ENCODE measurements at places on chromosomes 3 and 15.

DNA sequence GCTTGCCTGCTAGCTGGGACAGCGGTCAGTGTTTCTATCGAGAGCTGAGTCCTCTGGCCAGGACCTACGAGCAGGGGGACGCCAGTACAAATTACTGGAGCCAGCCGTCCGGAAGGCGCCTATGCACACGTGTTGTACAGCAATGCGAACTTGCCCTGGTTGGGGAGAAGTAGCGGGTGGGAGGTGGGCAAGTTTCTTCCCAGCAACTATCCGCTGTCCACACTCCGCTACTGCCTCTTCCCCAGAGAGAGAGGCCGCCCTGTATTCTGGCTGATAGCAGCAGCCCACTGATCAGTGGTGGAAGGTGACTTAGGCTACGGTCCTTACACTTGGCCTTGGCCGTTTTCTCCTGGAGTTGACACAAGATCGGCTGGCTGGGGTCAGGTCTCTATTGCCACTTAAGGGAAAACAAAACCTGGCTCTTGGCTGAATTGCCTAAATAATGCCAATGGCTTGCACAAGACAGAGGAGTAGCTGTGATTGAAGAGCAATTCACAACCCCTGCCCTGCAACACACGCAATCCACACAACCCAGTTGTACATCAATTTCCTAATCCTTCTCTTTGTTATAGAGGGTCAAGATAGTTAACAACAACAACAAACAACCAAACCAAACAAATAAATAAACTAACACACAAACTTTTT is 12.8 kb upstream of the SHC4 start:
- no peak for DNase-seq

GRCh38 chr3:27614592-27614991 is 107.5 kb downstream of the EOMES start:
- no peak for DNase-seq

- DNase-seq: no peak
Measured at GRCh38 chr3:134495980-134496379, 10.1 kb downstream of the CEP63 start.

GRCh38 chr15:54566654-54567053 is 588.4 kb downstream of the UNC13C start:
- no peak for DNase-seq

DNA sequence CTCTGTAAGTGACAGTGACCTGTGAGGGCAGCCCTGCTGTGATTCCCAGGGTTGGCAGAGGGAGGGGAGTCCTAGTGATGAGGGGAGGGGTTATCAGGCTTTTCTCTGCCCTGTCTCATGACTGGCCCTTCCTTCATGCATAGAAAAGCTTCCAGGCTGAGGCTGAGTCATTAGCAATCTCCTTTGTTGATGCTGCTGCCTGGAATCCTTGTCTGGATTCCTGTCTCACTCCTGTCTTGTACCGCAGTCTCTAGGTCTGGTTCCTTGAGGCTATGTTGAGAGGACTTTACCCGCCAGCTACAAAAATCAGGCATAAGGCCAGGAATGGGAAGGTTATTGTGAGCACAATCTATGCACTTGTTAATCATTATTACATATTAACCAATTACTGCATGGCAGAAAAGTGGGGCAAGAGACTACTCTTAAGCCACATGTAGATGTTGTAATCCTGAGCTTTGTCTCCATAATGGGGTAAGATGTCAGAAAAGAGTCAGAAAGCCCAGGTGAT is 7.2 kb downstream of the KLHL6 start:
- peak; percentile 43 for DNase-seq

- DNase-seq: no peak
Measured at GRCh38 chr3:56468184-56469106, at the start of gene ERC2. TSS of gene ERC2 (minus strand) at chr3:56468467.

DNA sequence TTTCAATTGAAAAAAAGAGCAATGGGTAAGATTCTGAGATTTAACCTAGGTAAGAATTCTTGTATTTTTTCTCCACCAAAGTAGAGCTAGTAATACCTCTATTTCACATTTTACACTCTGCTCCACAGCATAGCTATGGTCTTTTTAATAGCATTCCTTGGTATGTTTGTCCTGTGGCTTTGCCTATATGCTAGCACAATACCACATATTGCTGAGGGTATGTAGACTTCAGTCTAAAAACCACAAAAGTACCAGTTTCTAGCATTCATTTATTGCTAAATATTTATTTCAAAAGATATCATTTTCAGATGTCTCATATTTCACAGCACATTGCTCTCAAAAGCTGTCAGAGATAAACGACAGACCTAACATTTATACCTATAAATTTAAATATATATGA is 18.2 kb upstream of the EOGT start:
- DNase-seq: no peak

DNA sequence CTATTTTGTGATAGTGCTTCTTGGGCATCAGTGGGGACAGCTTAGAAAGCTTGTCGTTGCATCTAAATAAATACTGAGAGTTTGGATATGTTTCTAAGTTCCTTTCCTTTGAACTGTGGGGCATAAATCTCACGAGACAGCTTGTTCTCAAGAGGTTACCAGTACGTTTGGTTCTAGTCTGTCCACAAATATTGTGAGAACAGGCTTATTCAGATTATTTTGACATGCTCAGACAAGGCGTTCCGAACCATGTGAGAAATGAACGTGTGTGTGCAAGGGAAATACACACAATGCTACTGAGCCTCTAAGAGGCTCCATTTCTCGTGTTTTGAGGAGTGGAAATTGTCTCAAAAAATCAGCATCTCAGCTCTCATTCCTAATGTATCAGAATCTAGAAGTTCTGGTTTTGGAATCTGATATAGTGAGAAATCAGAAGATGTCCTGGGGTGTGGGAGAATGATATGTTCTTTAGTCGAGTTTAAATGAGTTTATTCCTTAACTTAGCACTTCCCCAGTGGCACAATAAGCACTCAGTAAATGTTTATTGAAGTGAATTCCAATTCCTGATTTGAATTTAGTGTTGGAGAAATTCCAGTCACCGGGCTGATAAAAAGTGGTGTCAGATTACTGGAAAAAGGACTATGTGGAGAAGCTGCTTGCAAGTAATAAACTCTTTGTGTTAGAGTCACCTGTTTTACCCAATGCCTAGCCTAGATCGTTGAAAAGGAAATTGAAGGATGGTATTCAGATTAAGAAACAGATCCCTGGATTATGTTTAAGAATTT is 481.5 kb downstream of the LPP start:
- no peak for DNase-seq

DNA sequence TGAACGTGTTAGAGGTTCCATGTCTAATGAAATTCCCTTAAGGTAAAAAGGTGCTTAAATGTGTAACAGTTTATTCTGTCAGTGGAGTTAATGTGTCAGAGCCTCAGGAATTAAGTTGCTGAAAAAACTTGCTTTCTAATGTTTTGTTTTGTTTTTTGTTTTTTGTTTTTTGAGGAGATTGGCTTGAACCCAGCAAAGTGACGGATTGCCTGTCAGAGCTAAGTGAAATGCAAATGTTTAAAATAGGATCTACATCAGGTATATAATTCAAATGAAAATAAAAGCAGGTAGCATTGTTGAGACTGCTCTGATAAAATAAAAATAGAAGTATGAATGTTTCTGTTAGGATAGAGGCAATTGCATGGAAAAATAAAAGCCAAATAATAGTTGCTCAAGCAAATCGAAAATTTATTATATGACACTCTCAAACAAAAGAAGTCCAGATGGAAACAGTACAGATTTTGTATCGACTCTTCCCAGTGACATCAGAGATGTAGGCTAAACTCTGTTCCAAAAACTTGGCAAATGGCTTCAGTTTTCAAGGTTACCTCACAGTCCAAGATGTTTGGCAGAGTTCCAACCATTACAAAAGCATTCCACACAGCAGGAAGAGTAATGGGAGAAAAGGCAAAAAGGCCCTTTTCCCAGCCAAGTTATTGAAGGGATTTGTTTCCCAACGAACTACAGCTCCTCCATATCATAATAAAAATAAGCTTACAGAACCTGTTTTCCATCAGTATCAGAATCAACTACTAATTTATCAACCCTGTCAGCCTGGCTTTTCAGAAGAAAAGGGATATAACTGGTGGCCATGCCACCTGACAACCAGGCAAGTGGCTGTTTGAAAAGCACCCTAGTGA is 291.0 kb downstream of the TBL1XR1 start:
- no peak for DNase-seq

GRCh38 chr3:183880121-183880520 is 4.6 kb downstream of the PARL start:
- peak; percentile 35 for DNase-seq

DNA sequence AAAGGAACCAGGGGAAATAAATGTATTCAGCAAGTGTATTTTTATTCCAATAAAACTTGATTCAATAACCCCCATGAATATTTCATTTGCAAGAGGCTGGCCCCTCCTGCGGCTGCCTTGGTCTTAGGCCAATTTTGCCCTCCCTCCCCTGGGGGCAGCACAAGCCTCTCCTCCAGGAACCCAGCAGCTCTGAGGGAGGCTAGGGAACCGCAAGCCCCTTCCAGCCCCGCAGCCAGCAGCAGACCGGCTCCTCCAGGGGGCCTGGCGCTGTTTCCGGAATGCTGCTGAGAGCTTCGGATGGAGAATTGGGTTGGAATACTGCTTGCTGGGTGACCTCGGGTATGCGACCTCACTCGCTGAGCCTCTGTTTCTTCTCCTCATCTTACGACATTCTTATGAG is 150.1 kb downstream of the RAB11A start:
- DNase-seq: no peak

DNA sequence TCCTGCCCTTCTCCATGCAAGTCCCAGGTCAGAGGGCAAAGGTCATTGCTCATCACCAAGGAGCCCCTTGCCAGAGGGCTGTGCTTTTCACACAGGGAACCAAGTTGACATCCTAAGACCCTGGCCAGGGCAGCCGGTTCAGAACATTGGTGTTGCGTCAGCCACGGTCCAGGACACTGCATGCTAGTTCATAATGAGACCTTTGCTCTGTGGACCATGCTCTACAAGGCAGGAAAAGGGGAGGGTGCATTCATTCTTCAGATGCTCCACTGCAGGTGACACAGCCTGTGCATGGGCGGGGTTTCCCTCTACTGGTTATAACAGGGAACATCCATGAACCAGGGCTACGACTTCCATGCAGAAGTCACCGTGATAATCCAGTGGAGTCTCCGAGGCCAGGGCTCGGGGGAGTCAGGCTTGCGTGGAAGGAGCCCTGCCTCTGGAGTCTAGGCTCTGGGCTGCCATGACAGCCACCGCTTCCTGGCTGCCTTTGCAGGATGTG is 81.6 kb downstream of the OCA2 start:
- no peak for DNase-seq

DNA sequence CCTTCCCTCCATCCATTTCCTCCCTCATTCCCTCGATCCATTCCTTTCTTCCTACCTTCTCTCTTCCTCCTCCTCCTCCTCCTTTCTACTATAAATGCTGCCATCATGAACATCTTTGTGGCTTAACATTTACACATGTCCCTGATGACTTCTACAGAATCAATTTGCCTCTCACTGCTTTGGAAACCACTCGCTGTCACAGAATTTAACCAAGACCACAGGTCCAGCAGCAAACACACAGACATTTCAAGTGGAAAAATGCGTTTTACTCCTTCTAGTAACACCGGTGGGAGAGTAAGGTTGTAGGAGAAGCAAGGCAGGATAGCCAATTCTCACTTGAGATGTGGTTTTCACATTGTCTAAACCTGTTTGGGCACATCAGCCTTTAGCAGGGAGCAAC is 101.4 kb upstream of the LRIG1 start:
- no peak for DNase-seq

- DNase-seq: no peak
Measured at GRCh38 chr15:77584691-77585090, 48.0 kb downstream of the LINGO1 start.

- no peak for DNase-seq
Measured at GRCh38 chr3:56173601-56174000, 294.7 kb downstream of the ERC2 start.

GRCh38 chr15:31352911-31353811 is 26.5 kb downstream of the KLF13 start:
- peak; percentile 80 for DNase-seq

DNA sequence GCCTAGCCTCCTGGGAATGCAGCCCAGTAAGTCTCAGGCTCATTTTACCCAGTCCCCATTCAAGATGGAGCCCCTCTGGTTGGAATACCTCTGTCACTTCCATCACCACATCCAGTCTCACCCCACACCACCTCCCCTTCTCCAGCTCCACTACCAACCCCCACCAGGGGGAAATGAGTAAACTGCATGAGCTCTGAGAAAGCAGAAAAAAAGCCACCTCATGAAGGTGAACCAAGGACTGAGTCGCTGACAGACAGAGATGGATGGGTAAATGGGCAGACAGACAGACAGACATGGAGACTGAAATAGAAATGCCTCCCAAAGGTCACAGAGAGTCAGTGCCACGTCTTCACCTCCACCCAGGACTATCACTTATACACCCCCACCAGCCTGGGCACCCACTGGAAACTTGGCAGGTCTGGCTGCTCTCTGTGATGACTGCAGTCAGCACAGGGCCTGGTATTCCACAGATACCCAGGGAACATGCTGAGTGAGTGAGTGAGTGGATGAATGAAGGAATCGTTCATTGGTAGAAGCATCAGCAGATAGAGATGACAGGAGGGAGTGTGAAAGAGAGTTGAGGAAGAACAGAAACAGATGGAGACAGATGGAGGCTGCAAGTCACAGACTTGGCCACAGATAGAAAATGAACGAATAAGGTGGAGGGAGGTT is 4.9 kb upstream of the LOXL1 start:
- no peak for DNase-seq

DNA sequence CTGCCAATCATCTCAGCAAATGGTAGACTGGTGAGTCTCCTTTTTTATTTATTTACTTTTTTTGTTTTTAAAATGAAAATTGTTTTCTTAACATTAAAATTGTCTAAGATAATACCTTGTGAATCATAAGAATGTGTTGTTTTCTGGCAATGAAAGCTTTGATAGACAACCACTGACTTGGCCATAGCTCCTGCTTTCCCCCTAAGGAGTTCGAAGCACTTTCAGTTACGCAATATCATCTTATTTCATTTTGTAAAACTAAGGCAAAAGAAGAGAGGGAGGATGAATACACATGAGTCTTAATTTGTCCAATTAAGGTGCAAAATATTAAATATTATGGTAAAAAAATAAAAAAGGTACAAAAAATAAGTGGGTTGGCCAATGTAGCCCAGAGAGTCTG is 74.8 kb upstream of the PLCL2 start:
- DNase-seq: no peak

- DNase-seq: no peak
Measured at GRCh38 chr3:140440446-140440845, 237.4 kb upstream of the TRIM42 start.

GRCh38 chr3:121988146-121988545 is 33.9 kb downstream of the ILDR1 start:
- DNase-seq: peak; percentile 26

- peak; percentile 65 for DNase-seq
Measured at GRCh38 chr15:85570336-85570735, 189.9 kb downstream of the AKAP13 start.

GRCh38 chr15:89801471-89802195 is 13.0 kb downstream of the ANPEP start:
- DNase-seq: no peak

GRCh38 chr15:90297021-90297420 is 31.5 kb downstream of the NGRN start:
- DNase-seq: peak; percentile 57

GRCh38 chr3:10594915-10595314 is 89.5 kb upstream of the ATP2B2 start:
- peak; percentile 50 for DNase-seq

All from suppressor macrophage treated with lipopolysaccharide for 4 hours (primary cell).